ENCODE measurements at places on chromosomes 5 and 9. TPM values are rescaled to one million over a fixed set of nuclear protein-coding genes. Genes with fewer than 3 reads are reported as not detected.
A peak's percentile ranks its signal among the peaks of the same experiment; 100 is the strongest.

The MVB12B gene
- 1.2 TPM for polyA plus RNA-seq

GRCh38 chr5:177447611-177448243 is 1.1 kb downstream of the PRR7 start:
- H3K4me1 ChIP-seq = peaks cover 47% of the 10 kb centered on the region
- no peaks in the 10 kb centered on the region for H3K36me3 ChIP-seq

DNA sequence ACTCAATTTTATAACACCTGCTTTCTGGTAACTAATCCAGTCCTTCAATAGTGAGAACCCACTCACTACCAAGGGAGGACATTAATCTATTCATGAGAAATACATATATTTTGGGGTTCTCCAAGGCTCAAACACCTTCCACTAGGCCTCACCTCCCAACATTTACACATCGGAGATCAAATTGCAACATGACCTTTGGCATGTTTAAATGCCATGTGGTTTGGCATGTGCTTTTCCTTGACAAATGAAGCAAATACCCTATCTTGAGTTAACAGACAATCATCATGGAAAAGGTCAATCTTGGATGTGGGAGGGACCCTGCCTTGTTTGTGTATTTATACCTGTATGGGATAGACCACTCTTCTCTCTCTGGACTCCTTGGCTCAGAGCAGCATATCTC is 21.9 kb upstream of the SPINK14 start:
- no peak overlapping the region for H3K4me3 ChIP-seq
- no peak overlapping the region for H3K27ac ChIP-seq
- H3K4me1 ChIP-seq = no peaks in the 10 kb centered on the region
- peaks cover 11% of the 10 kb centered on the region for H3K27me3 ChIP-seq

GRCh38 chr5:172111852-172112225 is 76.2 kb downstream of the STK10 start:
- no peaks in the 10 kb centered on the region for H3K27me3 ChIP-seq
- peaks cover 73% of the 10 kb centered on the region for H3K4me1 ChIP-seq
- peak overlapping the region; percentile 83 for H3K4me3 ChIP-seq
- H3K36me3 ChIP-seq = peaks cover 6% of the 10 kb centered on the region

GRCh38 chr5:176573564-176574296 is 24.6 kb downstream of the CDHR2 start:
- peaks cover 17% of the 10 kb centered on the region for H3K27me3 ChIP-seq
- H3K36me3 ChIP-seq = no peaks in the 10 kb centered on the region
- peak; percentile 70 for DNase-seq
- H3K4me1 ChIP-seq = peaks cover 6% of the 10 kb centered on the region
- H3K4me3 ChIP-seq = no peak overlapping the region

All from naive B cell (primary cell).